ENCODE measurements at places on chromosomes 5 and 9.

GRCh38 chr9:132048201-132048600 lies 31.5 kb downstream of the MED27 start:
- no peak for DNase-seq

GRCh38 chr5:100623719-100624118 lies 88.5 kb downstream of the FAM174A start:
- DNase-seq: no peak

GRCh38 chr9:2730971-2731370 lies 13.7 kb downstream of the KCNV2 start:
- DNase-seq: no peak

DNA sequence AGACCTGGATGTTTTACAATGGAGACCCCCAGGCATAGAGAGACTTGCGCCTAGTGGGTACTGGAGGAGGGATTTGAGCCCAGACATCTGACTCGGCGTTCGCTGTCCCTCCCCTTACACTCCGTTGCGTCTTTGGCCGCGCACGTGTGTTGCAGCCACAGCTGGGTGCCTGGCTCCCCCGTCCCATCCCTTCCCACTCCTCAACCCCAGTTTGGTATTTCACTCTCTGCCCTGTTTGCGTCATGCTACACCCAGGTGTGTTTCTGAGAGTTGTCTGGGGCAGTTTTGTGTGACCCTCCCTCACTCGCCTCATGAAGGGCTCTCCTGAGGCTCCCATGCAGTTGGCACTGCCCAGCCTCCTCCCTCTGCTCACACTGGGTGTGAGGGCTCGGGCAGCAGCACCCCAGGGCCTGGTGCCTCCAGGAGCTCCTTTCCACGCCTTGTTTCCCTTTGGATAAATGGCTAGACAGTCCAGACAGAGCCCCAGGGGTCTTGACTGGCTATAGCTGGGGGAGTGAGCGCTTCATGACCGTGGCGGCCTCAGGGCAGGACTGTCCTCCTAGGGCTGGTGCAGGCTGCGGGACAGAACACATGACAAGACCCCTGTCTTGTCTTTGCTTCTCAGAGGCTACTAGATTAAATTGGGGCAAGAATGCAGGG lies 13.6 kb downstream of the TCF7 start:
- no peak for DNase-seq

GRCh38 chr5:175444060-175444904 lies at the start of gene DRD1:
Gene DRD1, minus strand, starts transcription at chr5:175444182. Its CDS starts 1,083 bp downstream, at chr5:175443099.
- DNase-seq: no peak

DNA sequence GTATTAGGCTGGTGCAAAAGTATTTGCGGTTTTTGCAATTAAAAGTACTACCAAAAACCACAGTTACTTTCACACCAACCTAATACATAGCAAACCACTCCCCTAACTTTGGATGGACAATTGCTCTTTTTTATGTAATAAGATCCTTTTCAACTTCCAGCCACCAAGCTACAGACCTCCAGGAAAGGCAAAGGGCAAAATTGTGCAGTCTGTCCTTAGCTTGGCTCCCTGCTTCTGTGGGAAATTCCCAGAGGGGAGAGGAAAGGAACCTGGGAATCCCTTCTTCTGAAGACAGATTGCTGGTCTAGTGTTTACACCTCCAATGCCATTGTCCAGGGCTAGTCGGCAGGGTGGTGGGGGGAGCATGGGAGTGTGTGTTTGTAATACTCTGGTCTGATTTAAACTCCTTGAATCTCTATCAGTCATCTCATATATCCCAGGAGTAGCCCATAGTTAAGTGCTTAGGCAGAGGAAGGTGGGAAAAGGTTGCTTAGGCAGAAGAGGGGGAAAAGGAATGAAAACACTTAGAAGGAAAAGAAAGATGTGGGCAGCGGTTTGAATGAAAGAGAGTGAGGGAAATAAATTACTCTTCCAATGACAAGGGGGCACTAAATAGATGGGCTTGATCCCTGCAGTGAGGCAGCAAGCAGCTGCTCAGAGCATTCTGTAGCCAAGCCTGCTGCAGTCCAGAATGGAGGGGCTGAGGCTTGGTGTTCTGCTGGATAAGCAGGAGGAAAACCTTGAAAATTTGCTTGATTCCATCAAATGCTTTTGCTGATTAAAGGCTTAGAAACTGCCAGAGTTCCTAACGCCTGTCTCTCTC lies 86.9 kb upstream of the MAP1B start:
- no peak for DNase-seq

GRCh38 chr9:4080921-4081895 lies 218.7 kb downstream of the GLIS3 start:
- DNase-seq: no peak

GRCh38 chr5:154842689-154843530 lies 7.5 kb downstream of the FAXDC2 start:
- no peak for DNase-seq

DNA sequence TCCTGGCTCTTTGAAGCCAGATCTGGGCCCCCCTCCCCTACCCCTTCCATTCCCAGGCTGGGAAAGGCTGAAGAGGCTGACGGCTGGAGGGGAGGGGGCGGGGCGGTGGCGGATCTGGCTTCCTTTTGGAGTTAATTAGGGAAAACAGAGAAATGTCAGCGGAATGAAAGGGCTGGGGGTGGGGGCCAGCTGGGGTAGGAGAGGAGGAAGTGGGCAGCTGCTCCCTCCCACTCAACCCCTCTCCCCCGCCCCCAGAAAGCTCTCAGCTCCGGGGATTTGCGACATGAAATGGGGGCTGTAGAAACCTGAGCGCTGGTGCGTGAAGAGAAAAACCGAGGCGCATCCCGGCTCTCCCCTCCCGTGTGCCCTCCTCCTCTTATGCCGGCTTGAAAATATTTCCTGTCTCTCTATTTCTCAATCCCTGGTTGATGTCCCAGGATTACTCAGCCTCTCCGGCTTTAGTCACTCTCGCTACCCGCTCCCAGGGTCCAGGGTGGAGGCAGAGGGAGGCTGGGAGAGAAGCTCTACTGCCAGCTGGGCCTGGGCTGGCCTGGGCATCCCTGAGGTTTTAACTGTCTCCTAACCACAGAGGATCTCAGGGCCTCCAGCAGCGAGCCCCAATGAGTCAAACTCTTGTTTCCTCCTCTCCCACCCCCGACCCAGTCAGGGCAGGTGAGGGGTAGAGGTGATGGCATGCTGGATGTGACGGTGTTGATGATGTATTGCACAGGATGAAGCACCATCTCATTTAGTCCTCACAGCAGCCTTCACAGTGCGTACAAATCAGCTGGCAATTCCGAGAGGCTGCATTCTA lies 20.1 kb downstream of the PCDHGC5 start:
- DNase-seq: no peak

- DNase-seq: no peak
These were observed 59.6 kb downstream of the SPTLC1 start for GRCh38 chr9:92055624-92056023.

DNA sequence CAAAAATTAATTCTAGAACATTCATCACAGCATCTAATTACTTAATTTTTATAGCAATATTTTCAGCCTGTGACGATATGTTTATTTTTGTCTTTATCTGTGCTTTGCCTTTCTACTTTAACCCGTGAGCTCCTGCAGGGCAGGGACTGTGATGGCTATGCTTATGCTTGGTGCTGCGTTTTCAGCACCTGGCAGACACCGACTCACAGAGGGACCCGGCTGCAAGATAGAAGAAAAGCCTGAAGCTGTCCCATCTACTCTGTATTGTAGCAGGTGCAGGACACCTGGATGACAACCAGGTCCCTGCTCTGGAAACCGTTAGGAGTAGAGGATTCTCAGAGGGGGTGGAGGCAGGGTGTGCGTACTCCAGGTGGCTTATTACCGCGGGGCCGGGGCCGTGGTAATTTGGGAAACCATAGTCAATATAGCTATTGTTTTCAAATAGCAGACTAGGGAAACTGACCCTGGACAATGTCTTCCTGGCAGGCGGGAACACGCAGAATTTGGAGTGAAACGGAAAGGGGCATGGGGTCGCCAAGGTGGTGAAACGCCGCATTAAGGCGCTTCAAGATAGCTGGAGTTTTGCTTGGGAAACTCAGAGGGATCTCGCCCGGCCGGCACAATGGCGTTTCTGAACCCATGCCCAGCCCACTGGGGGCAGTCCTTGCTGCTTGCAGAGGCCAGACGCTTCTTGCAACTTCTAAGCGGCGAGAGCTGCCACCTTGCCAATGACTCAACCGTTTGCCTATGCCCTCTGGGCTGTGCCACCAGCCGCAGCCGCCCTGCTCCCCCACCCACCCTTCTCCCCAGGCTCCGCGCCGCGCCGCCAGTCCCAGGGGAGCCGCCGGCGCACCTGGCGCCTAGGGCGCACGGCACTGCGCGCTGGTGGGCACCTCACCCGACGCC lies 140.1 kb upstream of the PALM2AKAP2 start:
- DNase-seq: no peak

DNA sequence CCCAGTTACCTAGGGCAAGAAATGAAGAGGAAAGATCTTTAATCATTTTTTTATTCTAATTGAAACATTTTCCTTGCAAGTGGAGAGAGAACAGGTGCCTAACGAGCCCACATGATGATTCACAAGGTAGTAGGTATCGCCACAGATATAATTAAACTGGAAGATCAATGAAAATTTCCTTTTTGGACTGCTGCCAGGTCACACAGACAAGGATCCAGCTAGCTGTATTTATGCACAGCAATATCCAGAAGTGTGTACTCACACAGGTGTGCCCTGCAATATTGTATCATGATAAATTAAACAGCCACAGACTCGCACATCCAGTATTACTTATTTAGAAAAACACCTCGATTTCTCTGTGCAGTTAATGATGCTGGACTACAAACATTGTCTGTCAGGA lies 294.0 kb upstream of the SMARCA2 start:
- DNase-seq: no peak

- DNase-seq: no peak
These were observed 82.4 kb downstream of the ZNF354C start for GRCh38 chr5:179142434-179143198.

DNA sequence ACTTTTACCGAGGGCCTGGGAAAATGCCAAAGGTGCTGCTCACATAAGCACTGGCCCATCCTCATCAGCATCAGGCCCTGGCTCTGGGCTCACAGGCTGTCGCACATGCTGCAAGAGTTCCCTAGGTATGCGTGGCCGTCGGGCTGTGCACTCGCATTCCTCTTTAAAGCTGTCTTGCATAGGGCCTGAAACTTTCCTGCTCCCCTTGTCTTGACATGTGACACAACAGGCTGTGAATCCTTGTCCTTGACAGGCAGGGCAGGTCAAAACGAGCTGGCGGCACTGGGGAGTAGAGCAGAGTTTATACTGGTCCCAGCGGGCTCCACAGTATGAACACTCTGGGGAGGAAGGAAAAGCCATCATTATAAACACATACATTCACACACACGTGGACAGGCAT lies 30.7 kb downstream of the TSTD2 start:
- no peak for DNase-seq

DNA sequence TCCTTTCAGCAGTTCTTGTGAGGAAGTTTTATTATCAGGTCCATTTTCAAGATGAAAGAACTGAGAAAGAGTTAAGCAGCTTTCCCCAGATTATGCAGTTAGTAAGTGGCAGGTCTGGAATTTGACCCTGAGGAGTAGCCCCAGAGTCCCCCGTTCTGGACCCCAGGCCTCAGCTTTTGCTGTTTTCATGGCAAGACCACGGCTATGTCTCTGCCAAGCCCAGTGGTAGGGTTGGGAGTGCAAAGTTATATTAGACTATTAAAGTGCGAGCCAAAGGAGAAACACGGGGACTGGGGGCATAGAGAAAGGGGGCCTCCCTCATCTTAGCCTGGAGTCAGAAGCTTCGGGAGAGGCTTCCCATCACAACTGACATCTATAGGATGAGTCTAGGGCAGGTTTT lies 19.3 kb upstream of the ORM1 start:
- no peak for DNase-seq

DNA sequence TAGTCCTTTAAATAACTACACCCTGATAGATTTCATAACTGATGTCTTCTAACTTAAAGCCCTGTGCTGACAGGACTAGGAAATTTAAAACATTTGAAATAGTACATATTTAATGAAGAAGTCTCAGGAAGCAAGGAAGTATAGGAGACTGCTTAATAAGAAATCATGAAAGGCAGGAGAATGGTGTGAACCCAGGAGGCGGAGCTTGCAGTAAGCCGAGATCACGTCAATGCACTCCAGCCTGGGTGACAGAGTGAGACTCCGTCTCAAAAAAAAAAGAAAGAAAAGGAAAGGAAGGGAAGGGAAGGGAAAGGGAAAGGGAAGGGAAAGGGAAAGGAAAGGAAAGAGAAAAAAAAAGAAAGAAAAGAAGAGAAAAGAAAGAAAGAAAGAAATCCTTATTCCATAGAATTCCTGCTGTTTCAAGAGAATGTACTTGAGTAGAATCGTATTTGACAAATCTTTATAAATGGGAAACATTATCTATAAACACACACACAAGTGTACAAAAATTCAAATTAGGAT lies 74.1 kb downstream of the BNC2 start:
- DNase-seq: no peak

DNA sequence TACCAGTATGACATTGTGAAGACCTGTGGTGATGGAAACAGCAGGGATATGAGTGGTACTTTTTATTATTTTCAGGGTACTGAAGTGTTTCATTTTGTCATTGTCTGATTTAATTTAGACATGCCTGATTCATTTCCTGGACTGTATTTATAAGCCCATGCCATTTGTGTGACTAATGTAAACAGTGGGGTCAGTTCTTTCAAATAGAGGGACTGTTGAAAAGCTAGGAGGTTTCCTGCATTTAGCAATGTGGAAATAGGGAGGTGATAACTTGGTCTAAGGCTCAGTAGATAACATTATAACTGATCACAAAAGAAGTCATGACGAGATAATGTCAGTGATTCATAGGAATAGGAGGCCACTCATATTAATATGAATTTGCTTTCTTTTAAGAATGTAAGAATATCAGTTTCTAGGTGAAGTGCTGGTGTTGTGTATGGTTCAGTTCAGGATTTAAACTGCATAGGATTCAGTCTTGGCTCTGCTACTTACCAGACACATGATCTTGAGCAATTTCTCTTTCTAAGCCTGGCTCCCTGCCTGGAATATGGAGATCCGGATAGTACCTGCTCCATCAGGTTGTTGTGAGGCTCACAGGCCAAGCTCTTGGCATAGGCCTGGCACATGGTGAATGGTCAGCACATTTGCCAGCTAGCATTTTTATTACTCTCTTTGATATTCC lies 7.5 kb downstream of the RASGRF2 start:
- DNase-seq: peak; percentile 9

DNA sequence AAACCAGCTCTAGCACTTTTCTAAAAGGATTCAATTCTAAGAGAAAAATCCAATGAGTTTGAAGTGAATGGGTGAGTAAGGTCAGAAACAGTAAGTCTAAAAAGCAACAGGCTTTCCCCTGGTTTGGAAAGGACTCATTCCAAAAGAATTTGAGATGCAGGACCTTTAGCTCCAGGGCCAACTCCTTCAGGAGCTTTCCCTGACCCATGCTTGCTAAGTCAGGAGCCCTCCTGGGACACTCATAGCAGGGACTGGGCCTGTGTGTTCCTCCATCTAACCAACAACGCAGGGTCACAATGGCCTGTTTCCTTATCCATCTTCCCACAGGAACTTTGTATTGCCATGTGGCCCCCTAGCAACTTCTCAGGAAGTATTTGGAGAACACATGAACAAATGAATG lies 198.8 kb downstream of the FRMD3 start:
- DNase-seq: no peak
